NCI-H1930 (cell line): ENCODE measurements at places on chromosomes 4 and X.

DNA sequence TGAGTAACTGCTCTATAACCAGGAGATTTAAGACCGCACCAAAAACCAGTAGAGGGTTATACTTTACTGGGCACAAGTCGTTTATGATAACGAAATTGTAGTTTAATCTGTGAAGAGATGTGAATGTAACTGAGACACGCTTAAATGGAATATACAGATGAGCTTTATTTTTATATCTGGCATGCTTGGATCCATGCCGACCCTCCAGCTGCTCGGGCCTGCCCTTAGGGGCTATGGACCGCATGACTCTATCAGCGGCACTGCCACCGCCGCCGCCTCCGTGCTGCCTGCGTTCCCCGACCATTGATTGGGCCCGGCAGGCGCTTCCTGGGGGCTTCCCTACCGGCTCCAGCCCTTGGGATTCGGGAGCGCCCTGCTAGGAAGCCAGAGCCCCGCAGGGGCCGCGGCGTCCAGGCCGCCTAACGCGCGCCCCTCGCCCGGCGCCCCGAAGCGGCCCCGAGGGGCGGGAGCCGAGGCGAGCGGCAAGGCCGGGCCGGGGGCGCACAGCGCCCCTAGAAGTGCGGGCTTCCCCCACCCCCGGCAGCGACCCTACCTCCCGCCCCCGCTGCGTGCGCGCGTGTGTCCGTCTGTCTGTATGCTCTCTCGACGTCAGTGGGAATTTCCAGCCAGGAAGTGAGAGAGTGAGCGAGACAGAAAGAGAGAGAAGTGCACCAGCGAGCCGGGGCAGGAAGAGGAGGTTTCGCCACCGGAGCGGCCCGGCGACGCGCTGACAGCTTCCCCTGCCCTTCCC lies at the start of gene NFKB1:
Gene NFKB1 (plus strand): TSS at position 664 of the 751 bp plus-strand sequence. CDS start 24,160 bp downstream, outside the sequence.
- no peak for DNase-seq

DNA sequence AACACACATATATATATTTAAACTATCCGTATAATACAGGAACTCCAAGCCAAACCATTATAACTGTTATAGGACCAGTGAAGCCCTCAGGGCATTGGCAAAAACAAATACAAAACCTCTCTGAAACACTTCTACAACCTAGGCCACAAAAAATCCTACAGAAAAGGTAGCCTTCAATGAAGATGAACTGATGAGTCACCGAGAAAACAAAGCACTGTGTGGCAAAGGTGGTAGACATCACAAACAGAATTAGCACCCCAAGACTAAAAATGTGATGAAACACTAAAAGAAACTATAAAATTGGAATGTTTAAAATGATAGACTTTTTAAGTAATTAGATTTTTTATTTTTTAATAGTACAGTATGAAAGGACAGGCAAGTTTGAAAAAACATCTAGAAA lies 5.5 kb upstream of the HSPA4L start:
- no peak for DNase-seq

DNA sequence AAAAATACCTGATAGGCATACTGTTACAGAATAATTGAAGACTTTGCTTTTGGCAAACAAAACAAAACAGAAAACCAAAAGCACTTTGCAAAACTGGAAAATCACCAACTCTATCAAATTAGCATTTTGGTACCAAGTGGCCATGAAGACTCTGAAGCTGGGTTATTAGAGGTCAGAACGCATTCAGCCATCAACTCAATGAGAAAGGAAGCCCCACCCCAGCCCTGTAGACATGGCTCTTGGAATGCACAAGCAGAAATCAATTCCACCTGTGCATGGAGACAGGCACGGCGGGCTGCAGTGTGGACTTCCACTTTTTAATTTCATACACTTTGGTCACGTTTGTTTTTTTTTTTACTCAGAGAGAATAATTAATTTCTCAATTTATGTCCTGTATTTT lies 93.6 kb upstream of the DHX15 start:
- no peak for DNase-seq

- DNase-seq, result no peak
Measured at GRCh38 chrX:21469071-21469470, 94.9 kb downstream of the CNKSR2 start.

DNA sequence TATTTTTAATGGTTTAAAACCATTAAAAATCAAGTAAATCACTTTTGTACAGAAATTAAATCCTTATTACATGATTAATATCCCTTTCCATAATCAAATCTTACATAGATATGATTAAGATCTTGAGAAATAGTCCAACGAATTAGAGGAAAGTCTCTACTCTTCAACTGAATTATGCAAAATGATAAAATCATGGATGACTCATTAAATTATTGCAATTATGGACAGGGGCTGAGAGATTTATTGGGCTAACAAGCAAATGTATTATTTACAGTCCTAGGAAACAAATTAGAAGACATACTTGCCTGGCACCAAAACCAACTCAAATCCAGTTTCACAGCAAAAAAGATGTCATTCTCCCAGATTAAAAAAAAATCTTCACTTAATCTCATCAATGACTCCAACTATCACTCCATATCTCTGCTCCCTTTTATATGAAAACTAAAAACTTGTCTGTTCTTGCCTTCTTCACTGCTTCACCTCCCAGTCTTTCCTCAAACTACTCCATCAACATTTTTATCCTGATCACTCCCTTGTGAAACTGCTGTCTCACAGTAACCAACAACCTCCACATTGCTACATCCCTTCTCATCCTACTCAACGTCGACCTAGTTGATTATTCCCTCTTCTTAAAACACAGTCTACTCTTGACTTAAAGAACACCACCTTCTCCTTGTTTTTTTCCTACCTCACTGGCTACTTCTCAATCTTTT lies 18.4 kb upstream of the DDX60 start:
- DNase-seq, result no peak

DNA sequence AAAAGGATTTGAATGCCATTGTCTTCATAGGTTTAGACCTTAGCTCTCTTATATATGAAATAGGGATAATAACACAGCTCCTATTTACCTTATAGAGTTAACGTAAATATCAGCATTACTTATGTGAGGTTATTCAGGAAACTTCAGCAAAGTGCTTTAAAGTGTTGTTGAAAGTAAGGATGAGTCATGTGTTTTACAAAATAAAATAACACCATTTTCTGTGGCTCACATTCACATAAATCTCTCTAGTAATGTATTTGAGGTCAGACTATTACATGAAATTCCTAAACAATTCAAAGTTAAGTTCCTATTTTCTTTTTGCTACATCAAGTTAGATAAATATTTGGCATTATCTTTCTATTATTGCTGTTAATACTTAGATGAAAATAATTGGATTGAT lies 2.9 kb downstream of the GNRHR start:
- DNase-seq, result no peak

- DNase-seq, result no peak
Measured at GRCh38 chr4:55706541-55706940, 70.4 kb upstream of the NMU start.

- DNase-seq, result no peak
Measured at GRCh38 chrX:21741869-21742701, 15.8 kb downstream of the SMPX start.

DNA sequence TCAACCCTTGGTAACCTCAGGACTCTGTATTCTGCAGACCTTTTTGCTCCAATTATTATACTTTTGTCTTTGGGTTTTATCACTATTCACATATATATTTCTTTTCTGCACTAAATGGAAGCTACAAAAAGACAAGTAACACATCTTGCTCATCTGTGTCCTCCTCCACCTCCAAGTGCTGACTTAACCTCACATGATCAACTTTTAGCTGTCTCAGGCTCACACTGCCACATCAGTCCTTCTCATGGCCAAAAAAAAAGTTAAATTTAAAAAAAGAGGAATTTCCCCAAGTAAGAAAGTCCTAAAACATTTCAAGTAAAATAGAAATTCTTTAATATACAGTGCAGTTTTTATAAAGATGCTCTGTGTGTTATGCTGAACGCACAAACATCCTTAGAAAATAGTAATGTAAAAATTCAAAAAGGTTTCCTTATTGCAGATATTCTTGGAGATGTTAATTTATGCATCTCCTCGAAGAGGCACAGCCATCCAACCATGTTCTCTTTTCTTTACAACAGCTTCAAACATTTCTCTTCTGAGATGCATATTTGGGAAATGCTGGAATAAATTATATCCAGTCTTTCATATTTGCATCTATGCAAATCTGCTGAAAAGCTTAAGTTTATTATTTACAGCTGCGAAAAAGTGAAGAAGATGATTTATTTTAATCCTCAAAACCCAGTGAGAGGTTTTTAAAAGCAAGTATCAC lies 37.6 kb downstream of the ARAP2 start:
- DNase-seq, result no peak

DNA sequence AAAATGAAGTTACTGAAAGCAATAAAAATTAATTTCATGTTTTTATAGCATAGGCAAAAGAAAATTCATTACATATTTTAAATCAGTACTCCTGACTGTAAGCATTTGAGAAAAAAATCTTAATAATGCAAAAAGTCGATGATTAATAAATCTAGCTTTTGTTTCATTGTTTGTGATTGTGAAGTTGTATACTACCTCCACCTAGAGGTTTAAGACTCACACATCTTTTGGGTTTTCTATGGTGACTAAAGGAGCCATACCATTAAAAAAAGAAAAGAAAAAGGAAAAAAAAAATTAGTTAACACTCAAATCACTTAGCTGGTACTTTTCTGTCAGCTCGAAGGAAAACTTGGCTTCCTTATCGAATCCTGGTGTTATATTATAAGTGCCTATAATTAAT lies 2.0 kb downstream of the GABRA2 start:
- no peak for DNase-seq

DNA sequence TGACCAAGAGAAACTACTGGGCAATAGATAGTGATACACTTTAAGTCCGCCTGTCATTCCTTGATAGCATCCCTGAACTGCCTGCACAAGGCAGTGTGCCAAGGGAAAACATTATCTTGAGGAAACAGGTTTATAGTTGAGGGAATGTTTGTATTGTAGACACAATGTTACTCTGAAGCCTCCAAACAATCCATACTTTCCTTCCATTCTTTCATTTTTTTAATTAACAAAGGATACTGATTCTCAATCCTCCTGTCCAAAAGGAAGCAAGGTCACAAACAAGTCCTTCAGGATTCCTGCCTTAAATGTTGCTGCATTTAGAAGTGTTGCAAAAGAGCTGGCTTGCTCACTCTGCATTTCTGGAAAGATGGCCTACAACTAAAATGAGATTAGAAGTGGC lies 61.7 kb upstream of the PRSS48 start:
- no peak for DNase-seq

- no peak for DNase-seq
Measured at GRCh38 chrX:106178826-106179225, 10.7 kb downstream of the PWWP3B start.

GRCh38 chrX:46913667-46914066 lies 1.4 kb downstream of the JADE3 start:
- no peak for DNase-seq

DNA sequence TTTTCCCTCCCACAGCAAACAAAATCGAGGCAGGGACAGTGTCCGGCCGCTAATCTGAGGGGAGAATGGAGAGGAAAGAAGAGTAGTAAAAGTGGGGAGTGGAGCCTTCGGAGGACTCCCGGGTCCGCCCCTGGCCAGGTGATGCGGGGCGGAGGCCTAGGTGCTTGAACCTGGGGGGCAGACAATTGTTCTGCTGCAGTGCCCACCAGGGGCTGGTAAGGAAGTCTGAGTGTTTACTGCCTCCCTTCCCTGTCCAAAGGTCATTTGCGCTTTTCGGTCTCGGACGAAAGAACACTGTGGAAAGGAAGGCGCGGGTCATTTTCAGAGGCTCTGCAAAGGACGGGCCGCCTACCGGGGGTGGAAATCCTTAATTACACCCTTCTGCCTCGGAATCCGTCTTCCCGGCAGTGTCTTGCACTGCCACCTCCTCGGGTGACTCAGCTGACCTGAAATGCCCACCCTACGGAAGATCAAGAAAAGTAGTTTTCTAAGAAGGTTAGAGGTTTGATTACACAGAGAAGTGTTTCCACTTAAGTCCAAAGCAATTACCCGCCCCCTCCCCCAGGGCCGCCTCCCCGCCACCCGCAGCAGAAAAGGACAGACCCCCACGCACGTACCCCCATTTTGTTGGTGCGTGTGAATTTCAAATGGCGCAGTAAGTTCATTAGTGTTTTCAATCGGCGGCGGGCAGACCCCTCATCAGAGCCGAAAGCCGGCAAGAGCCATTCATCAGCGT lies 99.9 kb upstream of the TENM3 start:
- no peak for DNase-seq

GRCh38 chrX:103442536-103442901 lies 66.2 kb downstream of the BEX3 start:
- no peak for DNase-seq

DNA sequence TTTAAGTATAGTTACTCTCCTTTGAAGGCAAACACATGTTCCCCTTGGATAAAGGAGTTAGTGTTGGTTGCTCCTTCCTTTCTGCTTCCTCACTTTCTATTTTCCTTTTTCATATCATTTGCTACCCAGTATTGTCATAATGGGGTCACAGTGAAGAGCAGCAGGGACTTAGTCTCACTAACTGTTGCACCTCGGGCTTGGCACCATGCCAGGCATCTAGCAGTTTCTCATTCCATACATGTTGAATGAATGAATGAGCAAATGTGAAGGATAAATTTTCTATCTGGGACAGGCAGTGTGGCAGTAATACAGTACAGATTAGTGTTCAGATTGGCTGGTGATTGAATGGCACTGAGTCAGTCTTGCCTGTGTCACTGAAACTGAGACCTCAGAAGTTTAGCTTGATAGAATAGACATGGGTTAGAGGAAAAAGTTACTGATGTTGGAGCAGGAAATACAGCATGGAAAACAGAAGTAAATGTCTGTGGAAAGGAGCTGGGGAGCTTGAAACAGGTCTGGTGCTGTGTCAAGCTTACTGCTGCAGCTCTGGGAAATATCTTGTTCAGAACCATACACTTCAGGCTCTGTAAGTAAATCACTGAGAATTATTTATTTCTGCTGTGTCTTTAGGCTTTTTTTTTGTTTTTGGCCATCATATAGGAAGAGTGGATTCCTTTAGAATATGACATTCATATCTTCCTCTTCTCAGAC lies 55.8 kb upstream of the PITX2 start:
- no peak for DNase-seq

- DNase-seq, result no peak
Measured at GRCh38 chrX:134374294-134374693, 85.7 kb upstream of the HPRT1 start.
